ENCODE measurements at places on chromosomes 1 and 21. TPM values are rescaled to one million over a fixed set of nuclear protein-coding genes. Genes with fewer than 3 reads are reported as not detected.

DNA sequence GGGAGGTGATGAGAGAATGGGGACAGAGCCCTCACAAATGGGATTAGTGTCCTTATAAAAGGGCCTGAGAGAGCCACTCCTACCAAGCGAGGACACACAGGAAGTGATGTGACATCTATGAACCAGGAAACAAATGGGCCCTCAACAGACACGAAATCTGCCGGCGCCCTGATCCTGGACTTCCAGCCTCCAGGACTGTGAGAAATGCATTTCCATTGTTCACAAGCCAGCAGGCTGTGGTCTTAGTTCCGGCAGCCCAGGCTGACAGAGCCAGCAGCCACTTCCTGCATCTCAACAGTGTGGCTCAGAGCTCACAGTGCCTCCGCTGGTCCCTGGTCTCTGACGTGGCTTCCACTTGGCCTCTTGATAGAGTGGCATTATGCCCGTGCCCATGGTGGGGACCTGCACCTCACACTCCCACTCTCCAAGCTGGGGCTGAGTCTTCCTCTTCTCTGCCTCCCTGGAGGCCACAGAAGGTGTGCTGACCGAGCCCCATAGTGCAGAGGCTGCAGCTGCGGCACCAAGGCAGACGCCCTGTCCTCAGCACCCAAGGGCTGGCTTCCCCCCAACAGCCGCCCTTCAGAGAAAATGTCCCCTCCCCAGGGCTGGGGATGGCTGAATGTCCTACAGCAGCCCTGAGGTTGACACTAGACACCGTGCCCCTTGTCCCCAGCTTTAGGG, 44.9 kb downstream of the ACOT7 start:
- peak; percentile 93 for DNase-seq

GRCh38 chr1:155971910-155972809, 6.2 kb downstream of the ARHGEF2 start:
- no peak for DNase-seq

GRCh38 chr1:87137342-87137739, 191.3 kb upstream of the LMO4 start:
- no peak for DNase-seq

DNA sequence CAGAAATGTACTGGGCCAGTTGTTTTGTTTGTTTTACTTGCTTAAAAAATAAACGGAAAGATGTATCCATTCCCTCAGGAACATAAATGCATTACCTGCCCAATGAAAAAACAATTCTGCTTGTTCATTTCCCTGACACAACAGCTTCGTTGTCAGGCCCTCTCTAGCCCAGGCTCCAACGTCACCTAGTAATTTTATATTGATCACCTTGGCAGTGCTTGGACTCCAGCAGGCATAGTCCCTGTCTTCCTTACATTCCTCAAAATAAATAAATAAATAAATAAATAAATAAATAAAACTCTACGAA, 1.2 kb downstream of the CEP170 start:
- DNase-seq: no peak

DNA sequence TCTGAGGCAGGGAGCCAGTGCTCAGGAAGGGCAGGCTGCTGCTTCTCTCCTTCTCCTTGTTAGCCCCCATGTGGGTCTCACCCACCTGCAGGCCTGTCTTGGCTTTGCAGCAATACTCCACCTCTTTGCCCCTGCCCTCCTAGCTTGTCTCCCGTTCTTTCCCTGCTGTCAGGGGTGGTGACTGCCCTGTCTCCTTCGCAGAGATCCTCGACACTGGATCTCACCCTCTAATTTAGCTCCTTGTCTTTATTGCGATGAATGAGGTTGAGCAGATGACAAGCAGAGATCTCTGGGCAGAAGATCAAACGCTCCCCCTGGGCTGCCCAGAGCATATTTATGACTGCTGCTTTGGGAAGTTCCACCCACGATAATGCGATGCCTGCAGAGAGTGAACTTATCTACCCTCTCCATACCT, 199.2 kb downstream of the ROR1 start:
- DNase-seq: no peak

GRCh38 chr21:44450999-44451398, 4.3 kb upstream of the LRRC3 start:
- DNase-seq: no peak

The PER3 gene
- 1.4 TPM for total RNA-seq

GRCh38 chr1:42943166-42943565, 15.5 kb downstream of the SLC2A1 start:
- peak; percentile 89 for DNase-seq

- no peak for DNase-seq
Observed at GRCh38 chr1:42173961-42174735, 9.6 kb upstream of the GUCA2A start.

GRCh38 chr1:31587720-31588423, 11.6 kb downstream of the TINAGL1 start:
- DNase-seq: peak; percentile 87

DNA sequence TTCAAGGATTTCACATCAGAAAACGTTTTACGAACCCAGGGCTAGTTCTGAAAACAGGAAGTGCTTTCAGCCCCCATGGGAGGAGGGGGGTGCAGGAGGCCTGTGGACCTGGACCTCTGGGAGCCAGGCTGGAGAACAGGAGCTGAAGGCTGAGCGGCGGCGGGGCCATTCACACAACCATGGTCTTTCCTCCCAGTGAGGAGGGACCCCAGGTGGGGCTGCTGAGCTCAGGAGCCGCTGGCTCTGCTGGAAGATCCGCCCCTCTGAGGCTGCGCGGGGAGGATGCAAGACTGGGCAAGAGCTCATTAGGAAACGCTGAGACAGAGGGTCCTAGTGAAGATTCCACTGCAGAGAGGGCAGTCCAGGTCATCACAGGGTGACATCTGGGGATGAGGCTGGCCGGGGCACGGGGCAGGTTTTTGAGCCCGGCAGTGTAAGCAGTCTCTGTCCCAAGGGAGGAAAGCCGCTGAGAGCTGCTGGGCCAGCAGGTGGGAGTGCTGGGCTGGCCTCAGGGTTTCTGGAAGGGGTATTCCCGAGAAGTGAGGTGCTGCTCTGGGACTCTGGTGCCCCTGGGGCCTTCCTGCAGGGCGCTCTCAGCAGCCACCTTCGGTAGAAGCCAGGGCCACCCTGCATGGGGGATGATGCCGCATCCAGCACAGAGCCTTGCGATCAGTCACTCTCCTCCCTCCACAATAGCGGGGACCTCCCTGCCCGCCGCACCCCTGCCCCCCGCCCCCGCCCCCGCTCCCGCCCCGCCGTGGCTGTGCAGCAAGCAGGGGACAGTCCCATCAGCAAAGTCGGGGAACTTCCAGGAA, 7.5 kb downstream of the MX2 start:
- DNase-seq: no peak

- no peak for DNase-seq
Observed at GRCh38 chr1:244052016-244052727, 1.1 kb downstream of the ZBTB18 start.

DNA sequence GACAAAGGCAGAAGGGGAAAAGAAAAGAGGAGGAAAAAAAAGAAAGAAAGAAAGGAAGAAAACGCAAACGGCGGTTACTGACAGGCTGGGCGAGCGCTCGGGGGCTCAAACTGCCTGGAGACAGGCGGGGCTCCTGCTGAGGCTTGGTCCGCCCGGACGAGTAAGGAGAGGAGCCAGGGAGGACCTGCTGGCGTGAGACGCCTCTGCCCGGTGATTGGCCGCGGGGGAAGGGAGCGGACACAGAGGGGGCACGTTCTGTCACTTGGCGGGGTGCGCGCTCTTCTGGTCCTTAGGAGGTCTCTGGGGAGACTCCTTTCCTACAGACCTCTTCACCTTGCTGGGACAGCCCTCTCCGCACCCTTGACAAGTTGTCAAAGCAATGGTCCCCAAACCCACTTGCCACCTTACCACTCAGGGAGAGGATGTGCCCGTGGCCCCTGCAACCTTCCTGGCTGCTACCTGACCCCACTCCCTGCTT, 791 bp upstream of the PIK3R3 start:
- DNase-seq: no peak

GRCh38 chr1:179178183-179178582, 51.3 kb downstream of the ABL2 start:
- DNase-seq: no peak

The NGF gene
- 0.51 TPM for total RNA-seq

The CLDN17 gene
- not detected for total RNA-seq

The ANKRD35 gene
- total RNA-seq: not detected

DNA sequence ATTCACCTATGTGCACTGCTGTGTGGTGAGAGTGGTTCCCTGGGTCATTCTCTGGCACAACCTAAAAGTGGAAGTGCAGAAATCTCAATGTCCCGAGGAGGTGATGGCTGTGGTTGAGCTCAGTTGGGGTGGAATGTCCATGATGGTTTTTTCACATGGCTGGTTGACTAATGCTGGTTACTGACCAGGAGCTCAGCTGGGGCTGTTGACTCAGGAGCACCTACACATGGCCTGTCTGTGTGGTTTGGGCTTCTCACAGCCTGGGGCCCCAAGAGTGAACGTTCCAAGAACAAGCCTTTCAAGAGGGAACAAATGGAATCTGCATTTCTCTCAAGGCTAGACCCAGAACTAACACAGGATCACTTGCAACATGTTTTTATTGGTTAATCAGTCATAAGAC, 6.4 kb upstream of the KANK4 start:
- DNase-seq: peak; percentile 80
